Astrocyte of the cerebellum (primary cell): ENCODE measurements at places on chromosomes 3 and 15.
A peak's percentile ranks its signal among the peaks of the same experiment; 100 is the strongest.

DNA sequence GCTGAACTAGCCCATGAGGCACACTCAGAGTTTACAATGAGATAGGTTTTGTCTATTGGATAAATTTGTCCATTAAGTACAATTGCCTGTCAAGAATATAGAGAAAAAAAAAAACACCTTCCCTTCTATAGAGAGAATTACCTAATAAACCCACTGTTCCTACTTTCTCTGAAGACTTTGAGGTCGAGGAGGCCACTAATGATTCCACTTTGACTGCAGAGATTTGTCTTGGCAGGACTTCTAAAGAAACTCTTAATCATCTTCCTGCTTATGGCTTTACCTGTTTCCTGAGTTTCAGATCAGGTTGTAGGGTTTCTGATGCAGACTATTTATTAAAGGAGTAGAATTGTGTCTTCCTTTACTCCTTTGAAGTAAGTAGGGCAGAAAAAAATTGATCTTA is 342.4 kb upstream of the KCNMB2 start:
- no peak for DNase-seq

DNA sequence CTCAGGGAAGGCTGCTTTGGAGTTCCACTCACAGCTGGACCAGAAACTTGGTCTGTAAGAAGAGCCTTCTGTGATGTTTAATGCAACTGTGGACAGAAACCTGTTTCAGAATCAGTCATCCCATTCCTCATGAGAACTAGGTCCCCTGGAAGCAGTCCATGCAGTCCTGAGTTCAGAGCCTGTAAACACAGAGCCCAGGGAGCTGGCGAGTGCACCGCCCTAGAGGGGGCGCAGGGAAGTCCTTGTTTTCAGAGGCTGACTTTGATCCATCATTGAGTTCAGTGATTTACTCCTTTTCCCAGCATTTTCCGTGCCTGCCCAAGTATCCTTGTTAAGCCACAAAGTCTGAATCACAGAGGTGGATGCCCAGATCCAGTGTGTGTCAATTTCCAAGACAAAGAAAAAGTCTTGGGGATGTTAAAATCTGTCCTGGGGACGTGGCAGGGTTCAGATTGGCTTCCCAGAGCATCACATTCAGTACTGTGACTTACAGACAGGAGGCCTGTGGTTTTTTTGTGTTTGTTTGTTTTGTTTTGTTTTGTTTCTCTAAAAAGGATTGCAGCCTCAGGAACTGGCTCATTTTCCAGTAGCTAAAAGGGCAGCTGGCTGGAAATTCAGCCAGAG is 9.8 kb upstream of the TXNRD3 start:
- DNase-seq: peak; percentile 23

- no peak for DNase-seq
Measured at GRCh38 chr3:196499807-196500524, 3.6 kb downstream of the RNF168 start.

DNA sequence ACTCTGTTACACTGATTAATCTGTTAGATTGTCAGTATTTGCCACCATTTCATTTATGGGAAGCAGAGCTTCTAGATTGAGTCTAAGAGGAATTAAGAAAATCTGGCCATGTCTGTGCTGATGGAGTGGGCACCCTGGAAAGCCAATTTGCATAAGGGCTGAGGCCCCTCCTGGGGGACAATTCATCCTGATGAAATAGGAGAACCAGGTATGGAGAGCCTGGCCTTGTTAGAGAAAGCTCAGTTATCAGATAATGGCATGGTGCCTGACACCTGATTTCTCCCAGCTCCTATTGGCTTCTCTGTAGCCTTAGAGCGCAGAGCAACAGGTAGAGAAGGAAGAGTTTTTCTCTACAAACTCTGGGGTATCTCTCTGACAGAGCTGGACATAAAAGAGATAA is 114.2 kb downstream of the EBLN2 start:
- DNase-seq: no peak

DNA sequence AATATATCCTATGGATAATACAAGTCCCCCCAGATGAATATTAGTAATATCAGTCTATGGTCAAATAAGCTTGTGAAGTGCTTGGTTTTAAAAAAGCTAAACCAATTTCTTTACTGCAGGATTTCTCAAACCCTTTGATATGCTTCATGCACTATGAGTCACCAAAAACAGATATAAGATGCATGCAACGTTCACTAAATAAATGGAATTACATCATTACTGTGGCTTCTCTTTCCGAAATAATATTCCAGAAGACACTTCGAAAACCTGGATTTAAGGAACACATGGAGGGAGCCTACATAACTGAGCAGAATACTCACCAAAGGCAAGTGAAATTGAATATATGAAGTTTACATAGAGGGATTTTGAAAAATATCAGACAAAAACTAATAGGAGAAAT is 126.3 kb upstream of the ABI3BP start:
- no peak for DNase-seq

DNA sequence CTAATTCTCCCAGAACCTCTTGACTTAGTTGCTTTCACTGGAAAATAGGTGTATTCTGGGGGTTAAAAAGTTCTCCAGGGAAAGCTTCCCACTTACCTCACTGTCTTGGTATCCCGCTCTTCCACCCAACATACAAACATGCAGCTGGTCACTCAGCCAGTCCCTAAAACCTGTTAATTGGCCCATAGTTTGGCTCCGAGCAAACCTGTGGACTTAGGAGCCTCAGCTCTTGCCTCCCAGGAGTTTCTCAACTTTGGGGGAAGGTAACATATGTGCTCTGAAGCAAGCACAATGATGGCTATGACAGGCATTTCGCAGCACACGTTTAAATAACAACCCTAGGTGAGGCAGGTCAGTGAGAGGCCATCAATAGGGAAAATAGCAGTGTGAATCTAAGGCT is 25.8 kb upstream of the LRRFIP2 start:
- DNase-seq: no peak

DNA sequence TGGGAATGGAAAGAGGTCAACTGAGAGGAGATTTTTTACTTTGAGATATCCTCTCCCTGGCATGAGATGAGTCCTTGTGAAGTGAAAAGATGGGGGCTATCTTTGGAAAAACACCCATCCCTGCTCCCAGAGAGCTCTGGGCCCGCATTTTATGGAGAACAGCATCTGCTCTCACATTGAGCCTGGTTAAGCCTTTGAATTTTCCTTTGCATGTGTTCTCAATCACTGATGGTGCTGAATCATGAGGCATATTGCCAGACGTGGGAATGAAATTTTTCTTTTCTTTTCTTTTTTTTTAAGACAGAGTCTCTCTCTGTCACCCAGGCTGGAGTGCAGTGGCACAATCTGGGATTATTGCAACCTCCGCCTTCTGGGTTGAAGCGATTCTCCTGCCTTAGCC is 24.4 kb downstream of the TMEM45A start:
- DNase-seq: no peak

DNA sequence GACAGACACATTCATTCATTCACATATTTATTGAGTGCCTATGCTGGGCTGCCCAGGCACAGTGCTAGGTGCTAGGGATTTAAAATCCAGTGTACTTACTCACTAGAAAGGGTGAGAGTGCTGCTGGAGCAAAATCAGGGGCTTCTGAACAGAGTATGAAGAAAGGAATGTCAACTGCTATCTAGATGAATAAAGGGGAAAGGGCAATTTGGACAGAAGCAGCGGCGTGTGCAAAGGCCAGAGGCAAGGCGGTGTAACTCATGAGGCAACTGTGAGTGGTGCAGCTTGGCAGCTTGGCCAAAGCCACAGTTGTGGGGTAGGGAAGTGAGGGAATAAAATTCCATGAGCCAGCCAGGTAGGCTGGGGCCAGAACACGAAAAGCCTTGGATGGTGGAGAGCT is 76.7 kb downstream of the RAD18 start:
- no peak for DNase-seq

GRCh38 chr3:129211772-129212171 is 28.1 kb upstream of the CNBP start:
- DNase-seq: no peak

GRCh38 chr15:80825361-80826030 is 46.3 kb downstream of the CEMIP start:
- peak; percentile 94 for DNase-seq

DNA sequence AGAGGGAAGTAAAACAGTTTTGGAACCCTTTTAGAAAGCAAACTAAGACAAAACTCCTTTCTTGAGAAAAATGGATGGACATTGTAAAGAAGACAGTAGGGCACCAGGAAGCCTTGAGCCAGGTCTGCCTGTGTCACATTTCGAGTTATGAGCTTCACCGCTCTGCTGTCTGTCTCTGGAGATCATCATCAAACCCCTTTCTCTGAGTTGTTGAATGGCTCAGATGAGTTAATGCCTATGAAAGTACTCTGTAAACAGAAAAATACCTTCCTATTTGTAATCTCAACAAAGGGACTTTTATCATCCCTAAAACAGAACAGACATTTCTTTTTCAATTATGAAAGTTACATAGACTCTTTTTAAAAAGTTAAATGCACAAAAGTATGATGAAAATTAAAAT is 145.8 kb downstream of the LPP start:
- no peak for DNase-seq

GRCh38 chr15:62712455-62712839 is 330.1 kb upstream of the TPM1 start:
- no peak for DNase-seq

DNA sequence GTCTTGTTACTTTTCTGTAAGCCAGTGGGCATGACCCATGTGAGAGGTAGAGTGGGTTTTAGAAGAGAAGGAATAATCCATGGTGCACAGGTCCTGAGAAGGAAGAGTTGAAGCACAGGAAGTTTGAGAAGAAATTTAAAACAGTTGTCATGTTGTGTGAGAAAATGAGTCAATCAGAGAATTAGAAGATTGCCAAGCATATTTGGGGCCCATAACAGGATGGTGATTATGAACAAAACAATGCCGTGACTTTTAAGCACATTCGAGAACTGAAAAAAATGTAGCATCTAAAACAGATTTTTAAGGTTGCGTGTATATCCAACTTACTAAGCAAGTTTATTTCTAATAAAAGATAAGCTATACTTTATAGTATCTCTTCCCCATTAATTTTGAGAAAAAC is 198.7 kb downstream of the RORA start:
- no peak for DNase-seq

DNA sequence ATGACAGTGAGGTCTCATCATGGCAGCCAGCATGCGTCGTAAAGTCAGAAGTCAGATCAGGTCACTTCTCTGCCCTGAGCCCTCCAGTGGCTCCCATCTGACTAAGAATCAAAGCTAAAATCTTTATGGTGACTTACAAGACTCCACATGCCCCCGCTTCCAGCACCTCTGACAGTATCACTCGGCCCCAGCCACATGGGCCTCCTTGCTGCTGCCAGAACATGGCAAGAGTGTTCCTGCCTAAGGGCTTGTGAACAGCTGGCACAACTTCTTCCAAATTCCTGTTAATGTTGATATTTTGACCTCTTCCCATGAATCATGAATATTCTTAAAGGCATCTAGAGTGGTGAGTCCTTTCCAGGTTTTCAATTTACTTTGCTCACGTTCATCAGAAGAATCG is 20.5 kb downstream of the POLR2M start:
- DNase-seq: no peak

DNA sequence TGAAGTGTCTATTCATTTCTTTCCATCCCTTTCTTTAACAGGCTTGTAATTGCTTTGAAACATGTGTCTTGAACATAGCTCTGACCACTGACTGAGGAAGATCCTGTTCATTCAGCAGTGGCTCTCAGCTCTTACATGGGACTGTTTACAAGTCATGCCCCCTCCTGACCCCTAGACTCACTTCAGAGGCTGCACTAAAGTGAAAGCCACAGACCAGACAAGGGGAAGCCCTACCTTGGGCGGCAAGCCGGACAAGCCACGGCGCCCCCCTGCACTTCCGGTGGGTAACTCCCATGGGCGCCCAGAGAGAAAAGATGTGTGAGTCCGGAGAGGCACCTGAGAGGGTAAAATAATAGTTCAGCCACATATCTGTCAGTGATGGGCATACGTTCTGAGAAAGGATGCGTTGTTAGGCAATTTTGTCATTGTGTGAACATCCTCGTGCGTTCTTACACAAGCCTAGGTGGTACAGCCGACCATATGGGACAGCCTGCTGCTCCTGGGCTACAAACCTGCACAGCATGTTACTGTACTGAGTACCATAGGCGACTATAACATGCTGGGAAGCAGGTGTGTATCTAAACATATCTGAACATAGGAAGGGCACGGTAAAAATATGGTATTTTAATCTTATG is 116.2 kb downstream of the CHSY1 start:
- no peak for DNase-seq

DNA sequence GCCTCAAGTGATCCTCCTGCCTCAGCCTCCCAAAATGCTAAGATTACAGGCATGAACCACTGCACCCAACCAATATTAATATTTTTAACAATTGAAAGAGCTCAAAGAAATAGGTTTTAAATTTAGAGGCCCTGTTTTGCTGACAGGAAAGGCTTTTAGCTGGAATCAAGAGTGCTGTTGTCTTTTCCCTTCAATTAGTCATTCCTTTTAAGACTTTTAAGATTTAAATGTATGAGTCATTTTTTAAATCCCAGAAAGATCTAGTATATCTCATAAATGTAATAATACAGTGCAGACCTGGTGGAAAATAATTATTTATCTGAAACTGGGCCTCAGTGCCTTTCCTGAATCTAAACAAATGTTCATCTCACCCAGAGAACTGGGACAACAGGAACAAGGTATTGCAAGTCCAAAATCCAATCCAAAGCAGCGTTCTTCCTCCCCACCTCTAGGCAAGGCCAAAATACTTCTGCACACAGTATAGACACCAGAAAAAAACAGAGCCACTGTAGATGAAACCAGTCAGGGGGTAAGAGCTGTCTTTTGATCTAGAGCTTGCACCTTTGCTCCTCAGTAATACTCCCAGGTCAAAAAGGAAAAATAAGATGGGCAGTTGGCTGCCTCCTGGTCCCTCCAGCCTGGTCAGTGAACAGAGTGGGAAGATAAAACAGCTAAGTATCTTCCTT is 14.4 kb downstream of the AGTR1 start:
- no peak for DNase-seq

DNA sequence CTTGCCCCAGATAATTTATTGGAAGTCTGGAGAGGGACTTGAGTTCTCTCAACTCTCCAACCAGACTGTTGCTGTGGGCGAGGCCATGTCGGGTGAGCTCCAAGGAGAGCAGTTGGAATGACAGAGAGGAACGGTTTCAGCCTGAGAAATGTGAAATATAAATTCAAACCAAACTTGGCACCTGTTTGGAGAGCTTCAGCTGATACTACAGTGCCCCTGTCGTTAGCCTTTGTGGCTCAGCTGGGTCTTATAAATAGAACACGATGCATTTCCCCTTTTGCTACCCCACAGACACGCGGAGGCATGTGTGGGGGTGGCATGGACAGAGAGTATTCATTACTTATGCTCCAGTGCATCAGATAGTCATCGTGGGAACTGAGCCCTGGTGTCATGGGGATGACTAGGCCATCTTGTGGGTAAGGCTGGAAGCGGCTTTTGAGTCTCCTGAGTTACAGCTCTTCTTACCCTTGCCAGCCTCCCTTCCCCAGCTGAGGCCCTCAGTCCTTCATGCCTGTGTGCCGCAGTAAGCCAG is 15.6 kb downstream of the SMAD3 start:
- no peak for DNase-seq
